Activated naive CD8-positive, alpha-beta T cell treated with anti-CD3 and anti-CD28 coated beads, Interleukin-2, amount 50 U/mL, for 24 hours (primary cell): ENCODE measurements at places on chromosomes 3 and 15.

DNA sequence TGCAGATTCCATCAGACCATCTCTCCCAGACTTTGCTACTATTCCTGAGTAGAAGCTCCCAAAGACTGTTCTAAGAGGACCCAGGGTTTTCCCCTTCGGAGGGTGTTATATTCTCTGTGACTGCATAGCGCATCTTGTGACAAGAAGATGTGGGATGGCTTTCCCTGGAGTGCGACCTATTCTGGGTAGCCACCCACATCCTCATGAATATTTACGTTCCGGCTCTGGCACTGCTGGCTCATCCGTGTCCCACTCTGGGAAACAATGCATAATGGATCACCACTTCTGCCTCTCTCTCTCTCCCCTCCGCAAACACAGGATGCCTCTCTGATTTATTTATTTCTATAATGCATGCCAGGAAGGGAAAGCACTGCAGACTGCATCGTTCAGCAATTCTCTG, 166.1 kb downstream of the PYDC2 start:
- H3K36me3 ChIP-seq: no peaks in the 10 kb centered on the region
- H3K27me3 ChIP-seq: no peaks in the 10 kb centered on the region
- DNase-seq: no peak
- no peak overlapping the region for H3K27ac ChIP-seq

DNA sequence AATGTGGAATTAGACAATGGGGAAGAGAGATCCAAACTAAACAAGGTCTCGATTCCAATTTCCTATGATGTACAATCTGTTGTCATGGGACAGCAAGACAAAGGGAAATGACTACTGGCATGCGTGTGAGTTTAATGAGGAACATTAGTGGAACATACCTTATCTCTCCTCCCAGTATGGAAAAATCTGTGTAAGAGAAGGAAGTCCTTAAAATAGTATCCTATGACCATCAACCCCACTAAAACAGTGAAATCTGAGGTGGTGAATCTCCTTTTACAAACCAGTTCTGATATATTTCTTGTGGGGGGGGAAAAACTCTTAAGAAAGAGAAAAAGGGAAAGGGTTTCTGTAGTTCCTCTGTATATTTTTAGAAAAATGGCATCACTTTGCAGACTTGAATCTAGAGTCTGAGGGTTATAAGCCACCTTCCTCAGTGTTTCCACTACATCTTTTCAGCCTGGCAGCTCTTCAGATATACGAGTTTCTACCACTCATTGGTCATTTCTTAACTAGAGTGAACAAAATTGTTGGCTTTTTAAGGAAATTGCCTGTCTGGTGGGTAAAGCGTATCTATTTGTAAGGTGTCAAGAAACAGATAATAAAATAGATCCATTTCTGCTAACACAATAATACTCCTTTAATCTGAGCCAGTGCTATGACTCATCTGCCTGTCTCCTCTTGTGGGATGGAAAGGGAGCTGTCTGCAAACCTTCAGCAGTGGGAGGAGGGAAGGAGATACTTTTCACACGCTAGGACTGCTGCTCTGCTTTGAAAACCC, 3.0 kb upstream of the TNFAIP8L3 start:
- DNase-seq: no peak

DNA sequence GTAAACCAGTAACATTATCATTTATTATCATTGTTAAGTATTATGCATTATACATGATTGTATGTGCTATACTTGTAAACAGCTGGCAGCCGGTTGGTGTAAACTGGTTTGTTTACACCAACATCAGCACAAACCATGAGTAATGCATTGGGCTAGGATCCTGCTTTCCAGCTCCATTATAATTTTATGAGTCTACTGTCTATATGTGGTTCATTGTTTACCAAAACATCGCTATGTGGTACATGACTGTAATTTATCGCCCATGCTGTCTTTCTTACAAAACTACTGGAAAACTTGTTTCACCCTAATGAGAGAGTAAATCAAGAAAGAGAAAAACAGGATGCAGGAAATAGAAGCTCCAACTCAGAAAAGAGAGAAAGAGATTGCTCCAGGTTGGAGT, 224.8 kb upstream of the CBLB start:
- DNase-seq: no peak
- H3K36me3 ChIP-seq: no peaks in the 10 kb centered on the region
- no peaks in the 10 kb centered on the region for H3K27me3 ChIP-seq
- H3K4me1 ChIP-seq: peaks cover 15% of the 10 kb centered on the region

DNA sequence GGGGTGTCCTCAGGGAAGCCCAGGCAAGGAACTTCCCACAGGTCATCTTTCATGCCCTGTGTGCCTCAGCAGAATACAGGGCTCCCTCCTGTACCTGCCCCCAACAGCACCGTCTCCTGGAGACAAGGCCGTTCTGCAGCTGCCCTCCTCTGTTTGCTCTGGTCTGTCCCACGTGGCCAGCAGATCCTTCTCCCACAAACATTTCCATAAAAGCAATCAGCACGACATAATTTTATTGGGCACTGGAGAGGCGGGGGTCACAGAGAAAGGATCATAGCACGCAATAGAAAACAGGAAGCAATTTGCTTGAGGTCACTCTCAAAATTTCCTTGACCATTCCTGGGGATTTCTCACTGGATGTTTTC, 29.4 kb downstream of the STARD5 start:
- H3K4me1 ChIP-seq: peaks cover 95% of the 10 kb centered on the region
- H3K36me3 ChIP-seq: peaks cover 14% of the 10 kb centered on the region
- peak overlapping the region; percentile 96 for H3K4me3 ChIP-seq

GRCh38 chr3:96538186-96538585, 276.2 kb upstream of the EPHA6 start:
- no peak overlapping the region for H3K4me3 ChIP-seq
- no peaks in the 10 kb centered on the region for H3K4me1 ChIP-seq
- no peaks in the 10 kb centered on the region for H3K27me3 ChIP-seq
- no peak overlapping the region for H3K27ac ChIP-seq

DNA sequence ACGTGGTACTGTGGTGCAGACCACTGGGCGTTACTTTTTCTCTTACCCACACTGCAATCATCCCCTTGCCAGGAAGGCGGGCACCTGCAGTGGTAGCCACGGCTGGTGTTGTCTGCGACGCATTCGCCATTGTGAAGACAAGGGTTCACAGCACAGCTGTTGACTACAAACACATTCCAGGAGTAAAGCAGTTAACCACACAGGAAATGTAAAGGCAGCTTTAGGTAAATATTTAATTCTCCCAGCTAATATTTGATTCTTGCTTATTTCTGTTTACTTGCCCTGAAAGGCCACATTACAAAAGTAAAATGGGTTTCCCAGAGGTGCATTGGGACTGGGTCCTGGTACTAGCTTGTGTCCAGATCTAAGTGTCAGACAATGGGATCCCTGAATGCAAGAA, 45.4 kb downstream of the HEG1 start:
- H3K27ac ChIP-seq: no peak overlapping the region
- H3K36me3 ChIP-seq: peaks cover 60% of the 10 kb centered on the region
- H3K4me1 ChIP-seq: peaks cover 6% of the 10 kb centered on the region

GRCh38 chr3:195868866-195869412, 39.4 kb downstream of the TNK2 start:
- peaks cover 2% of the 10 kb centered on the region for H3K36me3 ChIP-seq
- H3K4me1 ChIP-seq: no peaks in the 10 kb centered on the region
- H3K27me3 ChIP-seq: no peaks in the 10 kb centered on the region
- H3K4me3 ChIP-seq: no peak overlapping the region

DNA sequence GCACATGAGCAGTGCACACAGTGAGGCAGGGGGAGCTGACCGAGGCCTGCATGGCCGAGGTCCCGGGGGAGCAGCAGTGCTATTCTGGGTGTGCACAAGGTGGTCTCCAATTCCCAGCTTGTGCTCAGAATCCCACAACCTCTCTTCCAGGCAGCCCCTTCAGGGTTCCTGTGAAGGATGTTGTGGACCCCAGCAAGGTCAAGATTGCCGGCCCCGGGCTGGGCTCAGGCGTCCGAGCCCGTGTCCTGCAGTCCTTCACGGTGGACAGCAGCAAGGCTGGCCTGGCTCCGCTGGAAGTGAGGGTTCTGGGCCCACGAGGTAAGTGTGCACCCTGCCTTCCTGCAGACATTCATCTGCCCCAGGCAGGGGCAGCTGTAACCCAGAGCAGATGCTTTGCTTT, 80.2 kb downstream of the DNASE1L3 start:
- no peak overlapping the region for H3K4me3 ChIP-seq
- H3K36me3 ChIP-seq: peaks cover 32% of the 10 kb centered on the region
- no peak for DNase-seq
- peaks cover 2% of the 10 kb centered on the region for H3K4me1 ChIP-seq
- H3K27ac ChIP-seq: no peak overlapping the region

DNA sequence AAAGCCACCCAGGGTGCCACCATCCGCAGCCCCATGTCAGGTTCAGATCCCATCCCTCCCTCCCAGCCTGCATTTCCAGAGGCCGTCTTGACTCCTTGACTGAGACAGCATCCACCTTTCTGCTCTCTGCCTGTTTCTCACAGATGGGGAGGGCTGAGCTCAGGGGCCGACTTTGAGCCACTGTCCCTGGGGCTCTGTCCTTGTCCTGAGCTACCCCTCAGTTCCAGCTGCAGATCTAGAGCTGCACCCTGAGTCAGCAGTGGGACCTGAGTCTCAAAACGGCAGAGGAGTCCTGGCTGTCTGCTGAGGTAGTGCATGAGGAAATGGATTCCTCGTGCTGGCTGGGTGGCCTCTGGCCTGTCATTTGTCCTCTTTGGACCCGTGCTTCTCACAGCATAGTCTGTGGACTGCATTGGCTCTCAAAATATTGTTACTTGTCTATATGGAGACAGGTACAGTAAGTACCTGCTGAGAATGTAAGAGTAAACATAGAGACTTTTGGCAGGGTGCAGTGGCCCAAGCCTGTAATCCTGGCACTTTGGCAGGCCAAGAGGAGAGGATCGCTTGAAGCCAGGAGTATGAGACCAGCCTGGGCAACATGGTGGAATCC, 22.3 kb downstream of the RPLP1 start:
- peaks cover 5% of the 10 kb centered on the region for H3K4me1 ChIP-seq
- H3K36me3 ChIP-seq: peaks cover 2% of the 10 kb centered on the region
- DNase-seq: no peak
- no peak overlapping the region for H3K4me3 ChIP-seq
- peaks cover 11% of the 10 kb centered on the region for H3K27me3 ChIP-seq

- H3K4me1 ChIP-seq: peaks cover 25% of the 10 kb centered on the region
- H3K27me3 ChIP-seq: no peaks in the 10 kb centered on the region
- H3K4me3 ChIP-seq: no peak overlapping the region
- no peak for DNase-seq
Observed at GRCh38 chr3:16825617-16826204, 59.0 kb upstream of the PLCL2 start.

DNA sequence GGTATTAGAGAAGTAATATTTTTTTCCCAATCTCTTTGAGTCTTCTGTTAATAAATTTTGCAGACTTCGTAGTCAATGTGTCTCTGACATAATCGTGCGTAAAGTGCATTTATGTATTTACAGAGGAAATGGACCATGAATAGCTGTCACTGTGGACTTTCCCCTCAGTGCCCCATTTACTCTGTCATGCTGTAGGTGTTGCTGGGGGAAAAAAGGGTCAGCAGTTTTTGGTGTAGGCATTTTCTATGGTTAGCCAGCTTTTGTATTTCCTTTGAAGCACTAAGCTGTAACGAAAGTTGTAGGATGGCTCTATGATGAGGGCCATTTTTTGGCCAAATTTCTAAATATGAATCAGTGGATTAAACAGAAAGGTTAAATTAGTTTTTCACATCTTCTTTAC, 598.4 kb downstream of the FGF12 start:
- no peaks in the 10 kb centered on the region for H3K4me1 ChIP-seq
- no peaks in the 10 kb centered on the region for H3K36me3 ChIP-seq
- DNase-seq: no peak
- no peak overlapping the region for H3K27ac ChIP-seq

GRCh38 chr3:67401921-67402320, 252.5 kb downstream of the SUCLG2 start:
- H3K27me3 ChIP-seq: no peaks in the 10 kb centered on the region
- DNase-seq: no peak
- peaks cover 52% of the 10 kb centered on the region for H3K36me3 ChIP-seq
- no peaks in the 10 kb centered on the region for H3K4me1 ChIP-seq

DNA sequence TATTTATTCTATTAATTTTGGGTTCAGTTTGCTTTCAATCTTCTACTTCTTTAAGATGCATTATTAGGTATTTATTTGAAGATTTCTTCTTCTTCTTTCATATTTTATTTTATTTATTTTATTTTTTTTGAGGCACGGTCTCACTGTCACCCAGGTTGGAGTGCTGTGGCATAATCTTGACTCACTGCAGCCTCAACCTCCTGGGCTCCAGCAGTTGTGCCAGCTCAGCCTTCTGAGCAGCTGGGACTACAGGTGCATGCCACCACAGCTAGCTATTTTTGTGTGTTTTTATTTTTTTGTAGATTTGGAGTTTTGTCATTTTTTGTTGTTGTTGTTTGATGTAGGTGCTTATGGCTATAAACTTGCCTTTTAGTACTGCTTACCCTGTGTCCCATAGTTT, 543.2 kb upstream of the SGO1 start:
- no peaks in the 10 kb centered on the region for H3K36me3 ChIP-seq
- H3K27me3 ChIP-seq: no peaks in the 10 kb centered on the region
- no peak overlapping the region for H3K4me3 ChIP-seq
- no peak for DNase-seq

DNA sequence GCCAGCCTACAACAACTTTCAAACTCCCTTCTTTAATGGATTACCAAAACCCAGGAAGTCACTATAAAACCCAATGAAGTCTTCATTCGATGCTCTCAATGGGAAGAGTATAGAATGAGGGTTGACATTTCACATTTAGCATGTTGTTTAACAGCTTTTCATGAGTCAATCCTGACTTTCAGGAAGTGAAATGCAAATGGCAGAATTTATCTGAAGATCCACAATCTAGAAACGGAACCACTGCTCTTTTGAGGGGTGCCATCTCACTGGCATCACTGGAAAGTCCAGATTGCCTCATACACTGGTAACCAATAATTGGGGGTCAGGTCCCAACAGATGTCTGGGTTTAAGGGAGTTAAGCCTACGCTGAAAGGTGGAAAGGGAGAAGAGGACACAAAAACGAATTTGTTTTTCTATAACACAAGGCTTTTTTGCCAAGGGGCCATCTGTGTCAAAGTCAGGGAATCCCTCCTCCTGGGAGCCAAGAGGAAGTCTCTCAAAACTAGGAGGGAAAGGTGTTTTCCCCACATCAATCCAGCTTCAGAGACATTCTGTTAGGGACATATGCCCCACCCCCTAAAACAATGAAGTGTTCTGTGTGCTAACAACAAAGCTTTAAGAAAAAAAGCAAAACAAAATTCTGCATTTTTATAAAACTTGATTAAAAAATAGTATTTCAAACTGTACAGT, 12.0 kb upstream of the ATP1B3 start:
- no peaks in the 10 kb centered on the region for H3K27me3 ChIP-seq
- no peak overlapping the region for H3K4me3 ChIP-seq
- peaks cover 15% of the 10 kb centered on the region for H3K4me1 ChIP-seq
- H3K27ac ChIP-seq: peak overlapping the region; percentile 48
- no peaks in the 10 kb centered on the region for H3K36me3 ChIP-seq
- no peak for DNase-seq

- H3K4me1 ChIP-seq: peaks cover 3% of the 10 kb centered on the region
- no peak overlapping the region for H3K27ac ChIP-seq
- H3K36me3 ChIP-seq: no peaks in the 10 kb centered on the region
- no peak for DNase-seq
- H3K27me3 ChIP-seq: no peaks in the 10 kb centered on the region
- no peak overlapping the region for H3K4me3 ChIP-seq
Observed at GRCh38 chr15:49467746-49468480, 44.9 kb downstream of the FGF7 start.
